HepG2 (cell line): ENCODE measurements at places on chromosomes 3 and 15.

DNA sequence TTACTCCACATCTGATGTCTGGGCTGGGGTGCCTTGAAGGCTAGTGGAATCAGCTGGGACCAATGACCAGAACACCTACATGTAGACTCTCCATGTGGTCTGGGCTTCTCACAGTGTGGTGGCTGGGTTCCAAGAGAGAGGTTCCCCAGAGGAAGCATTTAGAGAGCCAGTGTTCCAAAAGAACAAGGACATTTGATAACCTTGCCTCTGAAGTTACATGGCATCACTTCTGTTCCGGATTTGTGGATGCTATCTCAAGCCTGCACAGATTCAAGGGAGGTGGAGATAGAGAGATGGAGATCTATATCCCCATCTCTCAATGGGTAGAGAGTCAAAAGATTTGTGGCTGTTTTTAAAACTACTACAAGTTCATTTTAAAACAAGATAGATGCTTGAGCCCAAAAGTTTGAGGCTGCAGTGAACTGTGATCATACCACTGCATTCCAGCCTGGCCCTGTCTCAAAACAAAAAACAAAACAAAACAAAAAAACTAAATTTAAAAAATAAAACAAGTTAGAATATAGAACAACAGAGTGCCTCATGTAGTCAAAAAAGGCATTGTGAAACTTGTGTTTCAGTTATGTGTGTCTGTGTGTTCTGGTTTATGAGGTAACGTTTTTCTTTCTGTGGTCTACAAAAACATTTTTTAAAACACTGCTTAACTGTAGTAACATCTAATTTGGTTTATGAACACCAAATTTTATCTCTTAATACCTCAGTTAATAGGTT lies 44.8 kb downstream of the PDE8A start:
- no peak for DNase-seq

DNA sequence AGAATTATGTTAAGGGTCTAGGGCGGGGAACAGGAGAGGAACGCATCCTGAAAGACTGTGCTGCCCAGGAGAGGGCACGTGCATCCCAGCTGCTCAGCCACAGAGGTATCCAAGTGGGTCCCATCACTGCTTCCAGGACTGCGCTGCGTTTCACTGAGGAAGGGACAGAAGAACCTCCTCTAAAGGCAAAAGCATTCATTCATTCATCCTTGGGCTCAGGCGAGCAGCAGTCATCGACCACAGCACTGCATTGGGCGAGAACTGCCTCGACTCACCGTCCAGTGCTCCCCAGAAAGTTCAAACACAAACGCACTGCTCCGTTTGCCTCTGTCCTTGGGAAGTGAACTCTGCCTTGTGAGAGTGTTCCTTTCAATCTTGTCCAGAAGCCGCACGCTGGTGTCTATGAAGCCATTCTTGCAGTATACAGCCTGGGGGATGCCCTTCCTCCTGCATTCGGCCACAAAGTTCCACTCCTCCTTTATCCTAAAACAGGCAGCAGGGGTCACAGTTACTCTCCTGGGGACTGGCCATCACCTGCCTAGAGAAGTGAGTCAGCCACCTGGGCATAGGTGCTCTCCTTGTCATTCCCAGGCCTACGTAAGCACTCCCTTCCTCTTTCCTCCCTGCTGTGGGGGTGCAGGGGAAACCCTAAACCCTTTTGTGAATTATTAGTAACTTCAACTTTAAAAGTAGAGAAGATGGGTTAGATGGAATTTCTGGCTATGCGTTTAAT lies 21.2 kb downstream of the LRRC2 start:
- no peak for DNase-seq

GRCh38 chr3:195079636-195080035 lies 191.3 kb downstream of the XXYLT1 start:
- no peak for DNase-seq

DNA sequence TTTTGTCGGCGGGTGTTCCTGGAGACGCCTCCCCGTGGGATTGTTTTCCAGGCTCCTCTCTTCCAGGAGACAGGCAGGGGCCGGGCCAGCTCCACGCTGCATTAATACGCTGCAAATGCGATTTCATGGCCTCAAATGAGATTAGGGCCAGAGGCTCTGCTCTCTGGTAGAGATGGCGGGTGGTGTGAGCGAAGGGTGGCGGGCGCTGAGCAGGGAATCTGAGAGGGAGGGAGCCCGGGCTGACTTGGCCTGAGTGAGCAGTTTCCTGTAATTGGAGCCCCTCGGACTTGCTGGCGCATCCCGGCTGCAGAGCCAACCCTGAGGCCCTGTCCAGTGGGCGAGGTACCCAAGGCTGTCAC lies 7.4 kb upstream of the CCDC33 start:
- DNase-seq: no peak

- DNase-seq: no peak
Measured at GRCh38 chr15:41055706-41056105, 60.4 kb downstream of the INO80 start.
